Osteocyte (in vitro differentiated cells): ENCODE measurements at places on chromosomes 3 and 15.

DNA sequence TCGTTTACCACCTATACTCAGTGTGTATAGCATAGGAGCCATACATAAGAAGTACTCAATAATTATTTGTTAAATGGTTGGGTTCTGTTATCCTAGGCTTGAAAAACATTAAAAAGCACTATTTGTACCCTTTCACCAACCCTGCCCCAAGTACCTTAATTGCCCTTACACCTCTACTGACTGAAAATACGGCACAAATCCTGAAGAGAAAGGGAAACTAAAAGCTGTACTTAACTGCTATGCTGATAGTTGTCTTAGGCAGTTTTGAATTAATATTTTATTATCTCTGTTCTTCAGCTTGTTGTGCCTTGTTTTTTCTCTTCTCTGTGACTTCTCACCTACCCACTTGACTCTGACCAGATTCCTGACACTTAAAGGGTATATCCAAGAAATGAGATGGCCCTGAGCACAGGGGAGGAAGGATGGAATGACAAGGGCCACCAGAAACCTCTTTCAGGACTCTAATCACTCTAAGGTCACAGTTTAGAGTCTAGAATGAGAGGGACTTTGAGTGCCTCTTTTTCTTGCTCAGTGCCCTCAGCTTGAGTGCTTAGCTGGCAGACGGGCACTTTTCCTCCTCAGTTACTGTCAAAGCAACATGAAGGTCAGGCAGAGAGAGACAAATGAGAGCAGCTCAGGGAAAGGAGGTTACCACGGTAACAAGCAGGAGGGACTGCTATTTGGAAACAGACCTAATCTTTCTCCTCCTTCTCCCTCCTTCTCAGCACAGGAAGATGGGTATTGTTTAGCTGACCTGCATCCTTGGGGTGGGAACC is 136.5 kb downstream of the ZNF609 start:
- DNase-seq, result no peak
- H3K27me3 ChIP-seq, result no peaks in the 10 kb centered on the region
- peaks cover 21% of the 10 kb centered on the region for H3K4me1 ChIP-seq
- H3K27ac ChIP-seq, result peak overlapping the region; percentile 63
- H3K36me3 ChIP-seq, result peaks cover 2% of the 10 kb centered on the region

- DNase-seq, result no peak
- no peak overlapping the region for H3K4me3 ChIP-seq
- H3K27me3 ChIP-seq, result no peaks in the 10 kb centered on the region
- H3K36me3 ChIP-seq, result no peaks in the 10 kb centered on the region
- peak overlapping the region; percentile 44 for H3K27ac ChIP-seq
Measured at GRCh38 chr3:33722191-33722590, 4.1 kb upstream of the CLASP2 start.

- peaks cover 5% of the 10 kb centered on the region for H3K4me1 ChIP-seq
- H3K4me3 ChIP-seq, result no peak overlapping the region
- no peak overlapping the region for H3K27ac ChIP-seq
- H3K27me3 ChIP-seq, result peaks cover 3% of the 10 kb centered on the region
- no peak for DNase-seq
Measured at GRCh38 chr3:176814285-176814684, 383.0 kb downstream of the TBL1XR1 start.

DNA sequence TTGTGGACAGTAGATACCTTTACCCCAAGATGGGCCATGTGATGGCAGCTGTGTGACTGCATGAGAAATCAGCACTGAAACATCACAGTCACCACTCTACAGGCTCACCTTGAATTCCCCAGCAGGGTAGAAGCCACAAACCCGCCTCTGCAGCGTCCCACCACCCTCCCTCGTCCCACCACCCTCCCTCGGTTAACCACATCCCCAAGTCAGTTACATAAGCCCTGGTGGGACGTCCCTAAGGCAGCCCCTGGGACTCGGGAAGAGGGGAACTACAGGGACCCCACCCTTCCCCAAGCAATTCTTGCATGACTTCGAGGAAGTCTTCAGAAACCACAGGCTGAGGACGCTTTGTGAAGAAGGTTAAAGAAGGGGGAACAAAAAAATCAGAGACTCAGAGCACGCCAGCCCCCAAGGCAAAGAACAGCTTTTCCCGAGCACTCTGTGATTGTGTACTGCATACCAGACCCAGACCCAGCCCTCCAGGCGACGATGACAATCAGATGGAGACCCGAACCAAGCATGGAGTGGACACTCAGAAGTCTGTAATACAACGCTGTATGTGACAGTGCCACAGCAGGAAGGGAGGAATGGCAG is 60.5 kb downstream of the SH3BP5 start:
- H3K27me3 ChIP-seq, result no peaks in the 10 kb centered on the region
- H3K36me3 ChIP-seq, result no peaks in the 10 kb centered on the region
- DNase-seq, result peak; percentile 54
- peaks cover 15% of the 10 kb centered on the region for H3K4me1 ChIP-seq
- H3K27ac ChIP-seq, result no peak overlapping the region

- no peak for DNase-seq
- no peak overlapping the region for H3K4me3 ChIP-seq
- H3K4me1 ChIP-seq, result peaks cover 2% of the 10 kb centered on the region
- peaks cover 19% of the 10 kb centered on the region for H3K27me3 ChIP-seq
- no peak overlapping the region for H3K27ac ChIP-seq
Measured at GRCh38 chr3:72458375-72458774, 389.9 kb downstream of the SHQ1 start.

GRCh38 chr15:99249270-99249841 is at the start of gene TTC23:
Gene TTC23 (minus strand): TSS chr15:99249581. CDS start chr15:99228712, 20,869 bp downstream.
- H3K27ac ChIP-seq, result peak within 1 kb of the TSS; percentile 96
- no peak within 1 kb of the TSS for H3K4me3 ChIP-seq
- H3K4me1 ChIP-seq, result peaks cover 32% of the 10 kb centered on the region
- H3K27me3 ChIP-seq, result no peaks in the 10 kb centered on the region
- DNase-seq, result no peak
- H3K36me3 ChIP-seq, result no peaks in the 10 kb centered on the region
